ENCODE measurements at places on chromosomes 12 and 14.
A peak's percentile ranks its signal among the peaks of the same experiment; 100 is the strongest.

GRCh38 chr14:106778986-106779385, 1252.6 kb downstream of the TMEM121 start:
- DNase-seq, result no peak

- no peak for DNase-seq
These were observed 460.1 kb downstream of the NAV3 start for GRCh38 chr12:78290606-78291345.

DNA sequence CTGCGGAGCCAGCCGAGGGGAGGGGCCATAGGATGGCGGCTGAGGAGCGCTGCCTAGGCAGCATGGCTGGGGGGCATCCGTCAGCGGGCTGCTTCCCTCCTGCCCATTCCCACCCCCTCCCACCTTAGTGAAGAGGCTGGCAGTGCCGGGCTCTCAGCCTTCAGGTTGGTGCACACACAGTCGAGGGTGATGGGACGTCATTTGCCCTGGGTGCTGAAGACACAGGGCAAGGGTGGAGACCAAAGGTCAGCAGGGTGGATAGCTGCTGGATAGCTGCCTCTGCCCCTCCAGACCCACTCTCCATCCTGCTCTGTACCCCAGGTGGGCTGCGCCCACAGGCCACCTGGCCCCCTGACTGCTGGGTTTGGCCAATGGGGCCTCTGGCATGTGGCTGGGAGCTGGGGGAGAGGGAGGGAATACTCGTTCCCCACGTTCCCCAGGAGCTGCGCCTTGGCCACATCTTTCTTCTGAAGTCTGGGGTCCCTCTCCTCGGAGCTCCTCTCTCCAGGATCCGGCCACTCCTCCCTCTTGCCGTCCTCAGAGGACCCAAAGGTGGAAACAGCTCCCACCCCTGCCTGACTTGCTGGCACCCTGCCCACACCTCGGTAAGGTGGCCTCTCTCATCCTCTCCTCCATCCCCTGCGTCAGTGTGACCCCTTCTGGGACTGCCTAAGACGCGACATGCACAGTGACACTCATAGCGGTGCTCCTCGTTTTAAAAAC, 11.2 kb upstream of the CDC42BPB start:
- no peak for DNase-seq

DNA sequence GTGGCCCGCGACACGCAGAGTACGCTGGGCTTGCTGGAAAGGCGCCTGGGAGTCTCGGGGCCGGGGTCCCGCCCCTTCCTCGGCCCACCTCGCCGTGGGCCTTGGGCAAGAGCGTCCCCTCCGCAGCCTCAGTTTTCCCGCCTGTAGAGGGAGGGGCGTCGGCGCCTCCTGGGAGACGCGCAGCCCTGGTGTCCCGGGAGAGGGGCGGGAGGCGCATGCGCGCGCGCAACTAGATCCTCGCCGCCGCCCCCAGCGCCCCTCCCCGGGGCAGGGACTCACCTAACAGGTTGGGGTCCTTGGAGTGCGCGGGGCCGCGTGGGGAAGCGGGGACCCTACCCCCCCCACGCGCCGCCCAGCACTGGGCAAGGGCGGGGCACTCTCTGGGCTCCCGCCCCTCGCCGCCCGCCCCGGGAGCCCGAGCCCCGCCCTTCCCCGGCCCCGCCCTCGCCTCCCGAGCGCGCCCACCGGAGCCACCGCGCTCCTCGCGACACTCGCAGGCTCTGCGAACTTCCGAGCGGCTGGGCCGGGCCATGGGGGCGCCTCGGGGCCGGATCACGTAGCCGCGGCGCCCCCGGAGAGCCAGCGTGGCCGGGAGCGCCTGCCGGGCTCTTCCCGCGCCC, at the start of gene KIF26A:
KIF26A (plus strand) TSS at position 490 of the 620 bp plus-strand sequence. CDS start 136 bp downstream, outside the sequence.
- no peak for DNase-seq

GRCh38 chr12:122097584-122097926, 19.0 kb downstream of the MLXIP start:
- DNase-seq, result no peak

- DNase-seq, result no peak
These were observed 15.2 kb downstream of the RFX4 start for GRCh38 chr12:106598003-106598402.

DNA sequence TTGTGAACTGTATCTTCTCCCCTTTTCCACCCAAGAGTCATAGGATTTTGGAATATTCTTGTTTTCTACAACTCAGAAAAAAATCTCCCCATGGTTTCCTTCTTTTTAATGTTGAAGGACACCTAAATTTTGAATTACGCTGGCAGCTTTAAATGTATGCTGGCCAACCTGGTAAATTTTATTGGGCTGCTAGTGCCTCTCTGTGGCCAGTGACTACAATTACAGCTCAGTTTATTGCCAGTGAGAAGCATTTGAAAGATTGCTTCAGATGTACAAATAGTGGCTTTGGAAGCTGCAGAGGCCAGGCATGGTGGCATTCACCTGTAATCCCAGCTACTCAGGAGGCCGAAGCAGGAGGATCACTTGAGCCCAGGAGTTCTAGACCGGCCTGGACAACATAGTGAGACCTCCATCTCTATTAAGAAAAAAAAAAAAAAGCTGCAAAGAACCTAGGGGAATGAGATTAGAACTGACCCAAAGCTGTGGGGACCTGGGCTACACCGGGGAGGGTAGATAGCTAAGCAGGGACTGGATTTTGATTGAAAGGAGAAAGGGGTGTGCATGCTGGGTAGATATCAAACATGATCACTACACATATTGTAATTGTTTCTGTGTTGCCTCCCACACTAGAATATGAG, 7.6 kb upstream of the RAB21 start:
- DNase-seq, result peak; percentile 86

DNA sequence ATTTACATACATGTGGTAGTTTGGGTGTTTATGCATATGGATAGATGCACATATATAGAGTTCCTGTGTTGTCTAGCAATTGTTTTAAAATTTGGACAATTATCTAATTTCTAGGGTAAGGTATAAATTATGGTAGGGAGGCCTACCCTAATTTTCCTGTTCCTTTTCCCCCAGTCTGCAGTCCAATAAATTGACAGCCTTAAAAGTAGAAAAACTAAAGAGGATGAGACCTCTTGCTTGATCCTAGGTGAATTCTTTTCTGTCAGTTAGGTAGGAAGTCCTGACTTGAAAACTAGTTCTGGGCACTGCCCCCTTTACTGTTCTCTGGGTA, 2.1 kb upstream of the CDKN1B start:
- no peak for DNase-seq

DNA sequence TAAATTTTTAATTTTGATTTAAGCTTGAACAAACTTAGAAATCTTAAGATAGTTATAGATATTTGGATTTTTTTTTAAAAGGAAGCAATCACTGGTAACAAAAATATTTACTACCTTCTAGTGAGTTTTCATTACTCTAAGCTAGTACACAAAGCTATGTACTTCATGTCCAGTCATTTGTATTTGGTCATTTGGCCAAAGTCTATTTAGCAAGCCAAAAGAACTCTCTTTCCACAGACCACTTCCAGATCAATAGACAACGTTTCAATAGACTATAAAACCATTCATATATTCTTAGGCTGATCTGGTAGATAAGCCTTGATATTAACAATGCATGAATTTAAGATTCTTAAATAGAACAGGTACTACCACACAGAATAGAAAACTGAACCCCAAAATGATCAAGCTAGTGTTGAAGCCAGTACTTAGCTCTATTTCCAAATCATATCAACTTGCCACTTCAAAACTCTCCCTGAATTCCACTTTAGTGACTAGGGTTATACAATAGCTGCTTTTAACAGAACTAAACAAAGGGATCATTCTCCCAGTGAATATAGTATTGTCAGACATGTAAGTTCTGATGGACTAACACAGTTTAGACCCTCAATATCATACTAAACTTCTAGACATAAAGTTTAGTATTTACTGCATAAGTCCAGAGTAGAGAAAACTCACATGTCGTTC, 21.7 kb downstream of the CAPRIN2 start:
- DNase-seq, result no peak

GRCh38 chr12:61780435-61780834, 479.8 kb upstream of the USP15 start:
- no peak for DNase-seq

GRCh38 chr12:57549909-57550640, at the start of gene KIF5A:
Gene KIF5A, plus strand, starts transcription at chr12:57550044. Its CDS starts 228 bp downstream, at chr12:57550272.
- peak; percentile 62 for DNase-seq

DNA sequence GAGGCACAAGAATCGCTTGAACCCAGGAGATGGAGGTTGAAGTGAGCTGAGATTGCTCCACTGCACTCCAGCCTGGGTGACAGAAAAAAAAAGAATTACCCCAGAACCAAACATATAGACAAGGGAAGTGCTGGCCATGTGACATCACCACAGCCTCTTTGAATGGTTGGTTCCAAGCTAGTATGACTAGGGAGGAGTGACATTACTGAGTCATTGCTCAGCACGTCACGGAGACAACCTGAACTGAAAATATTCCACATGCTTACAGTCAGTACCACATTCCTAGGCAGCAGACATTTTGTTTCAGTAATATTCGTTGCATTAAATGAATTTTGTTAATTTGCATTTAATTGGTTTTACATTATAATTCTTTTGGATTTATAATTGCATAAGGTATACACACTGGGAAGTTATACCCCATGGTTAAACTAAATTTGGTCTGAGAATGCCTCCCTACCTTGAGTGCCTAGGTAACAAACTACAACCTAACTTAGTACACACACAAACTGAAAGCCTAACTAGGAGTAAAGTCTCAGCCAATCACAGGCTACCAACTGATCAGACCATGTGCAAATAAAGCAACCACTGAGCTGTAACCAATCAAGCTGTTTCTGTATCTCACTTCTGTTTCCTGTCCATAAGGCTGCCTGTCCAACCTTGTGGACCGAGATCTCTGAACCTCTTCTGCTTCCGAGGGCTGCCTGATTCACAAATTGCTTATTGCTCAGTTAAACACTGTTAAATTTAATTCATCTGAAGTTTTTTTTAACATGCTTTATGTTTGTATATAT, 164.4 kb downstream of the CAND1 start:
- peak; percentile 38 for DNase-seq

DNA sequence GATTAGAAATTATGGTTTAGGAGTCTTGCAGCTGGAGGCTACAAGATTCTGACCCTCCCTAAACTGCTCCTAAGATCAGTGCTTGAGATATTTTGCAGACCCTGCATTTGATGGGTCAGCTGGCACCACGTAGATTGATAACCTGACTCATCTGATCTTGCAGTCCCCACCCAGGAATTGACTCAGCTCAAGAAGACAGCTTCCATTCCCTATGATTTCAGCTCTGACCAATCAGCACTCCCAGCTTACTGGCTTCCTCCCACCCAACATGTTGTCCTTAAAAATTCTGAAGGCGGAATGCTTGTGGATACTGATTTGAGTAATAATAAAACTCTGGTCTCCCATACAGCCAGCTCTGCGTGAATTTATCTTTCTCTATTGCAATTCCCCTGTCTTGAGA, 23.2 kb upstream of the MTHFD1 start:
- peak; percentile 18 for DNase-seq

DNA sequence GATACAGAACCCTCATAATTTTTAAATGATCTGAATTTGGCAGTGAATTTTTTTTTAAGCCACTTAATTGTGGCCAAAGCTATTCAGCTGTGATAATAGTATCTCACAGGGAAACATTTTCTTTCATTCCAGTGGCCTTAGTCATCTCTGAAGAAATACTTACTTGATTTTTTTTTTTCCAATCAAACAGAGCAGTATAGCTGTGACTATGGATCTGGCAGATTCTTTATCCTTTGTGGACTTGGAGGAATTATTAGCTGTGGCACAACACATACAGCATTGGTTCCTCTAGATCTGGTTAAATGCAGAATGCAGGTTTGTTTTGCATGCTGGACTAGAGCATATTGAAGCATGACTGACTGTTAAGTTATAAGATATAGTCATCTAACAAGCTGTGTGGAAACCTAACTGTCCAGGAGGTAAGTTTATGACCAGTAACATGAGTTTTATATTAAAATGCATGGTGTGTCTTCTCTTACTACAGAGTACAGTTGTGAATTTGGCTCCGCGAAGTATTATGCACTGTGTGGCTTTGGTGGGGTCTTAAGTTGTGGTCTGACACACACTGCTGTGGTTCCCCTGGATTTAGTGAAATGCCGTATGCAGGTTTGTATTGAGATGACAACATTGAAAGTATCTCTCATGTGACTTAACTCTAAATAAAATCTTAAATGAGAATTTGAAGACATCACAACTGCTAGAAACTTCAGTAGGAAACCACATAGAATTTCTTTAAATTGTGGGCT, 1.9 kb downstream of the SLC25A3 start:
- DNase-seq, result no peak

DNA sequence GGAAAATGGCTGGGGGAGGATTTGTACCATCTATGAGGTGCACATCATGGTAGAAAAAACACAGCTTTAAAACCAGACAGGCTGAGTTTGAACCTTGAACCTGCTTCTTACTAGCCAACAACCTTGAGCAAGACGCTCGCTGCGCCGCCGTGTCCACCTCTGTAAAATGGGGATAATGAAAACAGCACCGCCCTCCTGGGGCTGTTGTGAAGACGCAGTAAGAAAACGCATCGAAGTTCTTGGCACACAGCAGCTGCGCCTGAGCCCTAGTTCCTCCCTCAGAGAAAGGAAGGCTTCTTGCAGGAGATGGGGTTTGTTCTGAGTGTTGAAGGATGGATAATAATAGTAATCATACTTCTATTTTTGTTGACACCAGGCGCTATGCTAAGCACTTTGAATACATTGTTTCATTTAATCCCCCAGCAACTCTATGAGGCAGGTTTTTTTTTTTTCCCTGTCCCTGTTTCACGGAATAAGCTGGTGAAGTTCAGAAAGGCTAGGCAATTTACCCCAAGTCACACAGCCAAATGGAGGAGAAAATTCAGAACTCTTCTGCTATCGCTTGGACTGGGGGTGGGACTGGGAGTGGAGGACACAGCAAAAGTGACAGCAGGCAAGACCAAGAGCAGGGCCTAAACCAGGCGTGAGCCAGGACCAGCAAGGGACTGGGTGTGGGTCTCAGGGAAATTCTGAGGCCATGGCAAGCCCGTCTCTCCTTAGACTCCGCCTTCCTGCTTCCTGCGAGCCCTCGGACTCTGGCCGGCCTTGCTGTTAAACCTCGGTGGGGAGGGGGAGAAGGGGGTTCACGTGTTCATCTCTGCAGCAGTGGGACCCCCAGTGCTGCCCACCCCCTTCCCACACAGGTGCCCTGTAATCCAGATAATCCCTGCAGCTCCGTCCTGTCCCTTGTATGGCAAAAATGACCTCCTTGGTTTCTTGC, 97.5 kb downstream of the LRRC74A start:
- no peak for DNase-seq

DNA sequence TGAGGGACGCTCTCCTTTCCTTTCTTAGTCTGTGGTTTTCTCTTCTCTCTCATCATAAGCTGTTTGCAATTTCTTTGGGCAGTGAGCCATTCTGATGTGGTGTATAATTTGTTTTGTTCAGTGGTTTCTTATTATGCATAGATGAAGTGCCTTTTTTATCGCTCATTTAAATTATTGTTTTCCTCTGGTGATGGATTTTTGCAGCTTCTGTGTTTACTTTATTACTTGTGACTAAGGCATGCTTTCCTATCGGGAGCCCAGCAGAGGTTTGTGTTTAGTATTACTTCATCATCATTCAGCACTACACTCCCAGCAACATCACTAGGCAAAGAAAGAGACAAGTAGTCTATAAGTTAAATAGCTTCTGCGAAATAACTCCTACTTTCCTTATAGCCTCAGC, 586.6 kb upstream of the NOVA1 start:
- no peak for DNase-seq

Measured in OCI-M1 (cell line).